Neural progenitor cell (in vitro differentiated cells): ENCODE measurements at places on chromosomes 5 and 9.

- no peak for DNase-seq
- peaks cover 37% of the 10 kb centered on the region for H3K4me1 ChIP-seq
- no peaks in the 10 kb centered on the region for H3K36me3 ChIP-seq
These were observed 221.4 kb upstream of the TRIM32 start for GRCh38 chr9:116465576-116466270.

- H3K36me3 ChIP-seq: no peaks in the 10 kb centered on the region
- no peak overlapping the region for H3K27ac ChIP-seq
- peaks cover 6% of the 10 kb centered on the region for H3K4me1 ChIP-seq
- no peak for DNase-seq
- peaks cover 53% of the 10 kb centered on the region for H3K27me3 ChIP-seq
These were observed 360.8 kb upstream of the PANK3 start for GRCh38 chr5:168939887-168940544.

- H3K4me1 ChIP-seq: no peaks in the 10 kb centered on the region
- H3K4me3 ChIP-seq: no peak overlapping the region
- H3K27ac ChIP-seq: no peak overlapping the region
- no peaks in the 10 kb centered on the region for H3K27me3 ChIP-seq
- DNase-seq: no peak
These were observed 732.0 kb downstream of the CDH18 start for GRCh38 chr5:19256036-19256435.

GRCh38 chr5:109218818-109219217 is 191.0 kb downstream of the PJA2 start:
- peaks cover 6% of the 10 kb centered on the region for H3K4me1 ChIP-seq
- no peak for DNase-seq
- no peak overlapping the region for H3K4me3 ChIP-seq
- H3K27me3 ChIP-seq: no peaks in the 10 kb centered on the region
